Daoy (cell line): ENCODE measurements at places on chromosomes 11 and 22. TPM values are rescaled to one million over a fixed set of nuclear protein-coding genes. Genes with fewer than 3 reads are reported as not detected.

DNA sequence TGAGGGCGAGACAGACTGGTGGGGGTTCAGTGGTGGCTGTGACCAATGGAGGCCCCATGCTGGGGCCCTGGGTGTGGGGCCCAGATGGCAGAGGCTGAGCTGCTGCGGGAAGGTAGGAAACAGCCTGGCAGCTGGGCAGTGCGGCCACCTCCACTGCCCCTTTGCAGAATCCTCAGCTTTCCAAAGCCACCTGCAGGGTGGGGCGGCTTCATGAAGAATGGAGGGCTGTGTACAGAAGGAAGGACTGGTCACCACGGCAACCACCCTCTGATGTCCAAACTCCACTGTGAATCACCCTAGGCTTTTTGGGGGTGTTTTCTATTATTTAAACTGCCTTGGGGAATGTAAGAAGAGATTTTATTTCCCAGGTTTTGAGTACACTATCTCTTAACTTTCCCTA, 166.3 kb upstream of the NAV2 start:
- DNase-seq: no peak

- DNase-seq: no peak
Measured at GRCh38 chr11:87954476-87954875, 220.8 kb downstream of the RAB38 start.

DNA sequence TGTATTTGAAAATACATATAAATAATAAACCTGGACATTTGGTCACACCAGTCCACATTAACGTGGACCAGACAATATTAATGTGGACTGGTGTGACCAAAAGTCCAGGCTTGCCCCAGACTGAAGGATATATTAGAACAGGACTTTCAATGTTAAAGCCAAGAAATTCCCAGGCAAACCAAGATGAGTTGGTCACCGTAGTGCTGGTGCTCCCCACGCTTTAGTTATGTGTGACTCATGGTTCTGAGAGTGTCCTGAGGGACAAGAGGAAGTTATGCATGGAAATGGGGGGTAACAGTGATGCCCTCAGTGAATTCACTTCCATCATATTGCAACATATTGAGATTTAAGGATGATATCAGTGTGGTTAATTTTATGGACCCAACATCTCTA, 31.4 kb downstream of the POU2AF1 start:
- DNase-seq: peak; percentile 51

- DNase-seq: no peak
Measured at GRCh38 chr22:27867953-27868731, 50.9 kb downstream of the PITPNB start.

DNA sequence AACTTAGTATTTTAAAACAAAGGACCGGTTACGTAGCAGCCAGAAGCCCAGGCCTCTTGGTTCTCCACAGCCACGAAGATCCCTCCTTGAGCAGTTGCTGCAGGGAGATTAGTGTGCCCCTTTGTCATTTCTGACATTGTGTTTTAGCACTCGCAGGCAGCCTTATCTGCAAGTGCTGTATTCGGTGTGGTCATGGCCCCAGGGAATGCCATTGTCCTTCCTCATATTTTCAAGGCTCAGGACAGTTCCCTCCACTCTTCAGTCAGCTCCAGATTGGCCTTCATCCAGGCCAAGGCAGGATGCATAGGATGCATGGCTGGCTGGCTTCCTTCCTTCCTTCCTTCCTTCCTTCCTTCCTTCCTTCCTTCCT, 88.5 kb downstream of the ZBTB16 start:
- DNase-seq: no peak

DNA sequence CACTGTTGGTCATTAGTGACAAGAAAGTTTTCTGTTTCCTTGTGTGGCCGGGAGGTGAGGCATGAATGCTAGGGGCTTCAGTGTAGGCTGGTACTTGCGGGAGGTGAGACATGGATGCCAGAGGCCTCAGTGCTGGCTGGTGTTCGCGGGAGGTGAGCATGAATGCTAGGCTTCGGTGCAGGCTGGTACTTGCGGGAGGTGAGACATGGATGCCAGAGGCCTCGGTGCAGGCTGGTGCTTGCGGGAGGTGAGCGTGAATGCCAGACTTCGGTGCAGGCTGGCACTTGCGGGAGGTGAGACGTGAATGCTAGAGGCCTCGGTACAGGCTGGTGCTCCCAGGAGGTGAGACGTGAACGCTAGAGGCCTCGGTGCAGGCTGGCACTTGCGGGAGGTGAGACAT, 48.4 kb downstream of the ANO1 start:
- DNase-seq: no peak

DNA sequence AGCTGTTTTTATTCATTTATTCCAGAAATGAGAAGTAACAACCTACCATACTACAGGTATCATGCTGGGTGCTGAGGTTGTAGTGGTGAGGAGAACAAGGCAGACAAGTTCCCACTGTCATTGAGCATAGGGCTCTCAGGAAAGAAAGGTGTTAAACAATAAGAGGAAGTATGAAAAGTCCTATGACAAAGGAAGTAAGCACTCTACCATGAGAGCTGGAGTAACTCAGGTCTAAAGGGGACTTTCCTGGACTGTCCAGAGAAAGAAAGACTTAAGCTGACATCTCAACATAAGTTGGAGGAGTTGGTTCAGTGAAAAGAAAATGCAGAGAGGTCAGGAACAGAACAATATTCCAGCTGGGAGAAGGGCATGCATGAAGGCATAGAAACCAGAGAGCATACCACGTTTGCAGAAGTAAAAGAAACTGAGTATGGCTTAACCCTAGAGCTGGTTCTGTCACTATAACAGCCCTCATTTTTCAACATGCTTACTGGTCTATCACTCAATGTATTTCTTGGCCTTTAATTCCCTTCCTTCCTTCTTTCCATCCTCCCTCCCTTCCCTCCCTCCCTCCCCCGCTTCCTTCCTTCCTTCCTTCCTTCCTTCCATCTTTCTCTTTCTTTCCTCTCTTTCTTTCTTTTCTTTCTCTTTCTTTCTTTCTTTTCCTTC, 137.8 kb upstream of the BDNF start:
- DNase-seq: no peak

DNA sequence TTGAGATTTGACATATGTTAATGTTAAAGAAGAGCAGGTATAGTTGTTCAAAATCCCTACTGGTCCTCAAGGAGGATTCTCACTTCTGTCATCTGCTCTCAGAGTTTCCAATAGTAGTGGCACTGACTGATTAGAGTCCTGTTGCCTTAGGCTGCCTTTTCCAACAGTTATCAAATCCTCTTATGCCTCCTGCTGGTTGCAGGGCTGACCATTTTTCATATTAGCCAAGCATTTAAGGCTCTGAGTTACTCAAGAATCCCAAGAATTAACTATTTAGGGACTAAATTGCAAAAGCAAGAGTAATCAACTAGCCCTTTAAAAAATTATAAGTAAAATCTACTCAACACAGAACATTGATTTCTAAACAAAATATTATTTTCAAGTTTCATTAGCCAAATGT, 212.0 kb upstream of the CHORDC1 start:
- no peak for DNase-seq

DNA sequence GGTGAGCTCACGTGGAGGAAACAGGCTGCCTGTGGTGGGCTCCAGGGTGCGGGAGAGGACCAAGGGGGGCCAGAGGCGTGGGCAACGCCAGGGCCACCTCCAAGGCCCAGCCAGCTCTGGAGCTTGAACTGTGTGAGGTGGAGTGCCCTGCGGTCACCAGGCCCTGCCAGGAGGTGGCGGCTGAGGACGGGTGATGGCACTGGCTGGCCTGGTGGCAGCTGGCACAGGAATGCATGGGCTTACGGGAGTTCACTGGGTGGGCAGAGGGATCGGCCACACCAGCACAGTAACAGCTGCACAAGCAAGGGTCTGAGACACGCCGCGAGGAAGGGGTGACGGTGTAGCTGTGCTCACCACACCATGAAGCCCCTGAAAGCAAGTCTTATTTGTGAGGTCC, 15.8 kb downstream of the TOLLIP start:
- no peak for DNase-seq

GRCh38 chr11:1533342-1533725, 38.7 kb downstream of the DUSP8 start:
- no peak for DNase-seq

DNA sequence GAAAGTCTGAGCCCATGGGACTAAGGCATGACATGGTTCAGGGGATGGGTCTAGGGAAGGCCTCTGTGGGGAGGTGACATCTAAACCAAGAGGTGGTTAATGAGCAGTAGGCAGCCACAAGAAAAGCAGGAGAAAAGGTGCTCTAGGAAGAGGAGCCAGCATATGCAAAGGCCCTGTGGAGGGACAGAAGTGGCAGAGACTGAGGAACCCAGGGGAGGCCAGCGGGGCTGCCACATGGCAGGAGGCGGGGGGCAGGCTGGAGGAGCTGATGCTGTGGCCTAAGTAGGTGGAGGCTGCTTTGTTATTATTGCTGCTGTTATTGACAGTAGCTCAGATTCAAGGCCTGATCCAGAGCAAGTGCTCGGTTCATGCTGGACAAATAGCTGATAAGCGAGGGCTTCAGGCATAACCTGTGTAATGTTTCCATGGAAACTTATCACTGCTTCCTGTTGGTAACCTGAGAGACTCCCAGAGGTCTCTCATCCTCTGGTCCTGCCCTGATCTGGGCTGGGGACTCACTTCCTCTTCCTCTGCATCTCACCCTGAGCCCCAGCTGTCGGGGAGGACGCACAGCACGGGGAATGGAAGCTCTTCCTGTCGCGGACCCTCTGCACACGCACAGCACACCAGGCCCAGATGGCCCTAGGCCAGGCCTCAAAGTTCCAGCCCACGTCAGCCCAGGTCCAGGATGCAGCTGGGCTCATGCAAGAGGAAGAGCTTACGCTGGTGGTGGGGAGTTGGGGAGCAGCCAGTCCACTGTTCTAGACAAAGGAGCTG, 75.2 kb upstream of the TP53I11 start:
- DNase-seq: peak; percentile 41

DNA sequence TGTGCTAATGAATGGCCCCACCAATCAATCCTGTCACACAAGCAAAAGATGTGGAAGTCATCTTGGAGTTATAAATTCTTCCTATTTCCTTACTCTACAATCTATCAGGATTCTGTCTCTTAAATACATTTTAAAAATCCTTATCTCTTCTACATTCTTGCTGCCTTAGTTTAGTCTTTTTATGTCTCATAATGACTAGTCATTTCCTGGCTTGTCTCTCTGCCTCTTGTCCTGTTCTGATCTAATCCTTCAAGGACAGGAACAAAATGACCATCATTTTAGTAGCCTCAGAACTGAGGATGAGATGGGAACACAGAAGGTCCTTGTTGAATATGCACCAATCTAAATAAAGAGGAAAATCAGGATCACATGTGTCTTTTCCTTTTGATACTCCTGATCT, 56.6 kb upstream of the LIN7C start:
- DNase-seq: peak; percentile 26

DNA sequence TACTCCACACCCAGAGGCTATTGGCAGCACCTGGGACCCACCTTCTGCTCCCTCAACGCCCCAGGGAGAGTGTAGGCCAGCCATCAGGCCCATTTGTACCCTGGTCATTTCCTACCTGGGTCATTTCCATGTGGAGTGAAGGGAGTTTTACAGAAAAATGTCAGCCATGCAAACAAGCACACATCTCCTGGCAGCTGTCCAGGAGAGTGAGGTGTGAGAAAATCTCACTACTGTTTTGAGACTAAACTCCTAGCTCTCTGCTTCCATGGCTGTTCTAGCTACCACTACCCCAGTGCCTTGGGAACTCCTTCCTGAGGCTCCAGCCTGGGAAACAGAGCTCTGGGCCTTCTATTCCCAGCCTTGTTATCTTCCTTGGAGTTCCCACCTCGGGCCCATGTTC, 2.8 kb upstream of the TMPRSS13 start:
- DNase-seq: no peak

DNA sequence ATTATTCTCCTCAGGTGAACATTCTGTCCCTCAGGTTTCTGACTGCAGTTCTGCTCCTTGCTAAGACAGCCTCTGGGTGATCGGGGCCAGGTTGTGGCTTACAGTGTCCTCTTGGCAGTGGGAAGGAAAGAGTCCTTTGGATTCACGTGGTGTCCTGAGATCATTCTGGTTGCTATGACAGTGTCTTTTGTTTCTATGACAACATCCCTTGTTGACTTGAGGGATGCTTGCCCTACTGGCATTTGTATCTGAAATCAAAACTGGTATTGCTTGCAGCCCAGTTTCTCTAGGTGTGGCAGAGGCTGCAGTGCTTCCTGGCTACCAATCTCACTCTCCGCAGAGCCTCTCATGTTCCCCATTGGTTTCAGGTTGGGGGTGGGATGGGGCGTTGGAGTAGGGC, 151.8 kb upstream of the CCDC90B start:
- DNase-seq: no peak

GRCh38 chr11:103863497-103863896, 172.9 kb upstream of the DDI1 start:
- DNase-seq: no peak

DNA sequence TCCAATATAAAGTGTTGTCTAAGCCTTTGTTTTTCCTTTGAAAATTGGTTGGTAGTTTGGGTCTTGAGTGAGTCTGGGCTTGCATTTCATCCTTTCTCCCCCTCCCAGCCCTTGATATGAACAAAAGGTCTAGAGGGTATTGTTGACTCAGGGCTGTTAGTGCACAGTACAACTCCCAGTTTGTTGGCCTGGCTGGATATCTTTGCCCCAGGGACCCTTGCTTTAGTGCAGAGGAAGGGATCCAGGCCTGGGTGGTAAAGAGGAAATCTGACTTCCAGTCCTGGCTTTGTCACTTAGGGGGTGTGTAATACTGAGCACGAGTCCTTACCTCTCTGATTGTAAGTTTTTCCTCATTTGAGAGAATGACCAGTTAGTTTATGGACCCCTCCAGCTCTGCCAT, 330.4 kb downstream of the TMEM135 start:
- DNase-seq: no peak

DNA sequence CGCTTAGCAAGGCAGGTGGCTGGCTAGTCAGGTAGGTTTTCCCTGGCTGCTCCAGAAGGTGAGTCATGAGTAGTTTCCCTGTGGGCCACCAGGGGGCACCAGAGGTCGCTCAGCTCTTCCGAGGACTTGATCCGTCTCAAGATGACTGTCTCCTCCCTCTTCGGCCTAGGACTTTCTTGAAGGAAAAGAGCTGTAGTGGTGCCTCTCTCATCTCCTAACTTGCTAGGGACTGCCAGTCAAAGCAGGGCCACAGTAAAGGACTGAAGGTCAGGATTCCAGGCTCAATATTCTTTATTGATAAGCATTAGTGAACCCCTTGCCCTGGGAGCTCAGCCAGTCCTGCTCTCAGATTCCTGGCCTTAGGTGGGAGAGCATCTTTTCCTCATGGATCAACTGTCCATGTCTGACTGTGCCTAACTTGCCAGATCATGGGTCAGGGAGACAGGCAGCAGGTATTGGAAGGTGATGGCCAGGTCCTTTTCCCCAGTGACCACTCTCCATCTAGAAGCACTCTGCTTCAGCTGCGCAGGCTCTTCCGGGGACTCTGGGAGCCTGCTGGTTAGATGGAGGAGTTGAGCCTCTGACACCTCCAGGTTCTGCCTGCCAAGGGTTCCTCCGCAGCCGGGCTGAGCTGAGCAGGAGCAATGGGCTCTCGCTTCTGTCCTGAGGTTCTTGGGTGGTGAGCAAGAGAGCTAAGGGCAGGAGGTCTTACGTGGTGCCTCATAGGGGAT, 1.9 kb downstream of the POLD4 start:
- peak; percentile 80 for DNase-seq

RFPL2 gene
- total RNA-seq: not detected in 2 replicates

PHOX2A gene
- total RNA-seq: not detected in 2 replicates

CYTH4 gene
- total RNA-seq: 1.7 and 8.2 TPM in 2 replicates

KCTD21 gene
- total RNA-seq: 4.1 and 9.4 TPM in 2 replicates
